ENCODE measurements at places on chromosomes 2 and 18.
A peak's percentile ranks its signal among the peaks of the same experiment; 100 is the strongest.

GRCh38 chr2:231185050-231185725 is 13.2 kb upstream of the ARMC9 start:
- no peak for DNase-seq

GRCh38 chr18:25278394-25278793 is 73.6 kb downstream of the ZNF521 start:
- no peak for DNase-seq

GRCh38 chr2:219230059-219230540 is 494 bp downstream of the ANKZF1 start:
- DNase-seq, result peak; percentile 60

DNA sequence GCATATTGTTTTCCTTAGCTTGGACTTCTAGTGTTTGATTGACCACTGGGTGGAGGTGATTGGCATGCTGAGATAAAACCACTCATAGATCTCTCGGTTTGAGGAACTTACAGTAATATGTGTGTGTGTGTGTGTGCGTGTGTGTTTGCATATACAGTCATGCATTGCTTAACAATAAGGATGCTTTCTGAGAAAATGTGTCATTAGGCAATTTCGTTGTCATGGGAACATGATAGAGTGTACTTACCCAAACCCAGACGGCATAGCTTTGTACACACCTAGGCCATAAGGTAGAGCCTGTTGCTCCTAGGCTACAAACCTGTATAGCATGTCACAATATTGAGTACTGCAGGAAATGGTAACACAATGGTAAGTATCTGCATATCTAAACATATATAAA is 167.3 kb downstream of the NYAP2 start:
- DNase-seq, result no peak

DNA sequence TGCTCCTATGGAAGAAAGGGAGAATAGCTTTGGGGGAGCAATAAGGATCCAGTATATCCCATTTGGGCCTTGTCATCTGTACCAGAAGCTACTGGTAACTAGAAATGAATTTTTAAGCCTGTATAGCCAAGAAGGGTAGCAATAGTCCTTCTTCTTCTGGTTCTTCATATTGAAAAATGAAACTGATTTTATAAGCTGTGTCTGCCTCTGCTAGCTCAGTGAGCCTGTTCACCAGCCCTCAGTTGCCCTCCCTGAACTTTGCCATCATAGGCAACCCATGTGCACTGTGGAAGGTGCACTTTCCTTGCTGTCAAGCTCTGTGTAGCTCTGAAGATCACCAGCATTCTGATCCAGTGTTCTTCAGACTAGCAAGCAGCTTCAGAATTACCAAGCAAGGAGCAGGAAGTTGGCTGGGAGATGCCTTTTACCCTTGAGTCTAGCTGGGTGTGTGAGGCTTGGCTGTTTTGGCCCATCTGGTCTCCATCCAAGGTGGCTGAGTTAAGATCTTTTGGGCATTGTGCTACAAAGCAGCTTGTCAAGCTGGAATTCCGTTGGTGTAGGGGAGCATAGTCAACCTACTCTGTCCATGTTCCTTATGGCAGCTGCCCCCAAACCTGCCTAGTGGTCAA is 55.8 kb upstream of the MGAT5 start:
- no peak for DNase-seq

GRCh38 chr2:173216668-173217067 is 138.0 kb upstream of the CDCA7 start:
- no peak for DNase-seq

- no peak for DNase-seq
Measured at GRCh38 chr2:75326645-75327044, 127.3 kb upstream of the TACR1 start.

GRCh38 chr2:153601812-153602211 is 123.2 kb upstream of the RPRM start:
- no peak for DNase-seq

DNA sequence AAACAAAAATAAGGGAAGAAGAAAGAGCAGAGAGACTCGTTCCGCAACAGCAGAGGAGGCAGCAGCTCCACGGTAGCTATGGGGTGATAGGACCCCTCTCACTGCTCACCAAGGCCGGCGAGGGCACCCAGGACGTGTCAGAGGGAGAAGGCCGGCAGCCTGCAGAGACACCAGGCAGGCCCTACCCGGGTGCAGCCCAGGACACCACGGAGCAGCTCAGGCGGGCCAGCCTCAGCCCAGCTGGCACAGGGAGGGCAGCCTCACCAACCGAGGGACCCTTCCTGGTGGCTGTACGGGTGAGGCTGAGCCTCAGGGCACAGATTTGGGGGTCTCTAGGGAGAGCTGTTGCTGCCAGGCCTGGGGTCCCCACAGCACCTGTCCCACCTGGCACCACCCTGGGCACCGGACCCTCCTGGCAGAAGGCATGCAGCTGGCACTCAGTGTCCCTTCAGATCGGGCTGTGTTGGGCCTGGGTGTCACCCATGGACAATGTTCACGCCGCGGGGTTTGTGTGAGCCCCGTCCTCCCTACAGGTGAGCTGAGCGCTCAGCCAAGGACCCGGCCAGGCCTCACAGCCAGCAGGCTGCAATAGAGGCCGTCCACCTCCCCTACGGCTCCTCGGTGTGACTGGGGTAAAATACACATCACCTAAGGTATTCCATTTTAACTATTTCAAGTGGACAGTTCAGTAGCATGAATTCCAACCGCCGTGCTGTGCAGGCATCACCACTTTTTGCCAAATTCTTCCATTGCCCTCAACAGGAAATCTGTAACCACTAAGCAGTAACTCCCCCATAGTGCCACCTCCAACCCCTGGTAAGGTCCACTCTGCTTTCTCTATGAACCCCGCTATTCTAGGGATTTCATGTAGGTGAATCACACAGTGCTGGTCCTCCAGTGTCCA is 21.6 kb downstream of the KCNG2 start:
- DNase-seq, result no peak

DNA sequence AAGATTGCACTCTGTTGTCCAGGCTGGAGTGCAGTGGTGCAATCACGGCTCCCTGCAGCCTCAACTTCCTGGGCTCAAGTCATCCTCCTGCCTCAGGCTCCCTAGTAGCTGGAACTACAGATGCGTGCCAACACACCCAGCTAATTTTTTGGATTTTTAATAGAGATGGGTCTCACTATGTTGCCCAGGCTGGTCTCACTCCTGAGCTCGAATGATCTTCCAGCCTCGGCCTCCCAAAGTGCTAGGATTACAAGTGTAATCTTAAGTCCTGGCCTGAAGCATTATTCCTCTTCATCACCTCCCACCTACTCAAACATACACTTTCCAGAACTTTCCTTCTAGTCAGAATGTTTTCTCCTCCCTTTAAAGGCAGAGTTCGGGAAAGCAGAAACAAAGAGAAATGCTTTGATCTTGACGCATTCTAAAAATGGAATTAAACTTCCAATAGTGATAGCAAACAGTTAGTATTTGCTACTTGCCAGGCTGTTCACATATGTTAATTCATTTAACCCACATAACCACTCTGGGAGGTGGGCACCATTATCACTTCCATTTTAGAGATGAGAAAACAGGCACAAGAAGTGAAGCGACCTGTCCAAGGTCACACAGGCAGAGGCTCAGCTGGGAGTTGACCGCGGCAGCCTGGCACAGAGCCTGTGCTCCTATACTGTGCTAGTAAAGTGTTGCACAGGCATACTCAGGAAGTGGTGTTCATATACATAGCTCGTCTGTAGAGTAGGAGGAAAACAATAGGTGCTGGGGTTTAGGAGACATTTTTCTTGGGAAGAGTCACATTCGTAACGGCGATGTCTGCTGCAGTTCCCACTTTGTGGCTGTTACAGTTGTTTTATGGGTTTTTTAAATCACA is 24.6 kb downstream of the TEX44 start:
- DNase-seq, result no peak

- DNase-seq, result no peak
Measured at GRCh38 chr2:128552141-128552805, 233.6 kb upstream of the HS6ST1 start.

All from 8988T (cell line).